Naive thymus-derived CD4-positive, alpha-beta T cell (primary cell): ENCODE measurements at places on chromosomes 11 and 22.
A peak's percentile ranks its signal among the peaks of the same experiment; 100 is the strongest.

- DNase-seq: no peak
These were observed 16.5 kb downstream of the RNF141 start for GRCh38 chr11:10524471-10524870.

DNA sequence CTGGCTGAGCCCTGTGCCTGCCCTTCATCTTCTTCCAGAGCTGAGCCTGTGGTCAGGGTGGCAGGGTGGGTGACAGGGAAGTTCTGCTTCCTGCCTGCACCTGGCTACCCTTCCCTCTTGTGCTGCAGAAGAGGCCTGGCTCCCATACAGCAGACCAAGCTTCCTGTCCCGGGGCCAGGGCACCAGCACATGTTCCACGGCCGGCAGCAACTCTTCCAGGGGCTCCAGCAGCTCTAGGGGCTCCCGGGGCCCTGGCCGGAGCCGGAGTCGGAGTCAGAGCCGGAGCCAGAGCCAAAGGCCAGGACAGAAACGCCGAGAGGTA lies 15.0 kb downstream of the ROBO3 start:
- DNase-seq: no peak

GRCh38 chr11:2277008-2277346 lies 6.6 kb upstream of the ASCL2 start:
- no peak for DNase-seq

DNA sequence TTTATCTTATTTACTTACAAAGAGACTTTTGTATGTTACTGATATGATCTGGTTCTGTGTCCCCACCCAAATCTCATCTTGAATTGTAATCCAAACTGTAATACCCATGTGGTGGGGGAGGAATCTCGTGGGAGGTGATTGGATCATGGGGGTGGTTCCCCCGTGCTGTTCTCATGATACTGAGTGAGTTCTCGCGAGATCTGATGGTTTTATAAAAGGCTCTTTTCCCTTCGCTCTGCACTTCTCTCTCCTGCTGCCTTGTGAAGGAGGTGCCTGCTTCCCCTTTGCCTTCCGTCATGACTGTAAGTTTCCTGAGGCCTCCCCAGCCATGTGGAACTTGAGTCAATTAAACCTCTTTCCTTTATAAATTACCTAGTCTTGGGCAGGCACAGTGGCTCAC lies 42.4 kb upstream of the WNT7B start:
- DNase-seq: no peak

- DNase-seq: peak; percentile 79
These were observed at the start of gene TRPM5 for GRCh38 chr11:2443881-2444820. TSS of gene TRPM5 (minus strand) at chr11:2444514. CDS start at chr11:2423036, 21,478 bp downstream.

- DNase-seq: no peak
These were observed 573.9 kb upstream of the CADM1 start for GRCh38 chr11:116078101-116078591.

GRCh38 chr22:38777087-38777671 lies 16.8 kb downstream of the DNAL4 start:
- no peak for DNase-seq

- no peak for DNase-seq
These were observed 4.9 kb downstream of the SEC14L4 start for GRCh38 chr22:30500628-30501027.

- DNase-seq: no peak
These were observed 1046.3 kb downstream of the BRD1 start for GRCh38 chr22:48781391-48781790.

DNA sequence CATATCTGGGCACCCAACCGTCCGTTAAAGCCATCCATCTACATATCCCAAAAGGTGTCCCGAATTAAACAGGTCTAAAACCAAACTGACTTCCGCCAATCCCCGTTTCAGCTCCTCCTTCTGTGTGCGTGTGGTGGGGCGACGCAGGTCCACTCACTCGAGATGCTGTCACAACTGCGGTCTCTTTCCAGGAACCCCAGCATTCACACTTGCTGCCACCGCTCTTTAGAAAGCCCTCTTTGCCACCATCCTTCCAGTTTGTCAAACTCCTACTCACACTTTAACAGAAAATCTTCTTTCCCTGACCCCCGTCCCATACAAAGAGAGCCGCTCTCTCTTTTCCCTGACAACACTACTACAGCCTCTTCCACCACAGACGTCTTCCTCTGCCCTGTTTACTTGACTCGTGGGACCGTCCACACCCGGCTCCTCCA lies 467 bp downstream of the ESS2 start:
- no peak for DNase-seq

- no peak for DNase-seq
These were observed 133.3 kb downstream of the ATXN10 start for GRCh38 chr22:45804986-45805325.

GRCh38 chr22:19086896-19087295 lies 35.3 kb downstream of the DGCR2 start:
- no peak for DNase-seq

- DNase-seq: no peak
These were observed 3.6 kb upstream of the HSD17B12 start for GRCh38 chr11:43676933-43677332.

GRCh38 chr22:36323182-36323854 lies 64.4 kb downstream of the MYH9 start:
- DNase-seq: no peak

DNA sequence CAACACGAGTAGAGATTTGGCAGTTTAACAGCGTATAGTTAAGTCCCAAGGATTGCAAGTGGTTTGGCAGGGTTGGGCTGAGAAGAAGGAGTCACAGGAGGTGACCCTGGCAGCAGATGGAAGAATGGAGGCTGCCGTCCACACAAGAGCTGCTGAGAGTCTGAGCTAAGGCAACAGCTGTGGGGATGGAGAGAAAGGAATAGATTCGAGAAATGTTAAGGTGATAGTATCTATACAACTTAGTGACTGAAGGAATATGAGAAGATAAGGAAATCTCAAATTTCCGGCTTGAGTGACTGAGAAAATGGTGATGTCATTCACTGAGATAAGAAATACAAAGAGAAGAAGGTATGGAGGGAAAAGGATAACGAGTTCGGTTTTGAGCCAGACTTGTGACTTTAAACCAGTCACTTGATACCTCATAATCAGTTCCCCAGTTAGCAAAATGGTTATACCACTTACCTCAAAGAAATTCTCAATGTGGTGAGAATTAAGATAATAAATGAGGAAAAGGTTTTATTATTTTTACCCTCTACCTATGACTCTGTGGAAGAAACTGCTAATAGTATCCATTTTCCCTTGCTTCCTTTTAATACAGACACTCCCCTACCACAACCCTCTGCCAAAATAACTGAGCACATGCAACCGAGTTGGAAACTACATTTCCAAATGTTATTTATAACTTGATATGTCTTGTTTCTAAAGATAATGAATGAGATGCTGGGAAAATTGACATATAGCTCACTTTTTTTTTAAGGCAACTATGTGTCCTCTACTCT lies 30.7 kb downstream of the FAM168A start:
- no peak for DNase-seq

GRCh38 chr11:17013548-17014320 lies 480 bp downstream of the PLEKHA7 start:
- peak; percentile 16 for DNase-seq
